ENCODE measurements at places on chromosomes 7 and 10.
A peak's percentile ranks its signal among the peaks of the same experiment; 100 is the strongest.

GRCh38 chr7:49797987-49798660 lies 24.7 kb downstream of the VWC2 start:
- DNase-seq = no peak

- no peak for DNase-seq
Measured at GRCh38 chr7:40638545-40639320, 503.9 kb downstream of the SUGCT start.

- no peak for DNase-seq
Measured at GRCh38 chr7:123792547-123792946, 43.7 kb upstream of the WASL start.

- no peak for DNase-seq
Measured at GRCh38 chr7:44084701-44085100, 2.4 kb upstream of the POLM start.

GRCh38 chr7:28767356-28767755 lies 190.8 kb downstream of the TRIL start:
- no peak for DNase-seq

GRCh38 chr10:54372179-54372578 lies 428.9 kb downstream of the PCDH15 start:
- no peak for DNase-seq

DNA sequence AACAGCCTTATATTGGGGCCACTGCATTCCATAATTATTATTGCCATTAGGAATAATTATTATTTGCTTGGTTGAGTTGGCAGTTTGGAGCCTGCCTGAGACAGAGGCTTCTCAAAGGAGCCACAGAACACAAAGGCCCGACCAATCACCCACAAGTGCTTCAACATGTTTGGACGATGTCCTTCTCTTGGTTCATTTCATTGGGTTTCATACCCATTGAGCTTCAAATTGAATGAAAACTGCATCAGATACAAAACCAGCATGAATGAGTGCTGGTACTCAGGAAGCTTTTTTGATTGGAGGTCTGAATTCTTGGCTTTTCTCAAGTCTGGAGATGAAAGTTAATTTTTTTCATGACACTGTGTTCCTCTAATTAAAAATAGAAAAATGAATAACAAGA lies 168.3 kb downstream of the CREB5 start:
- DNase-seq = no peak

DNA sequence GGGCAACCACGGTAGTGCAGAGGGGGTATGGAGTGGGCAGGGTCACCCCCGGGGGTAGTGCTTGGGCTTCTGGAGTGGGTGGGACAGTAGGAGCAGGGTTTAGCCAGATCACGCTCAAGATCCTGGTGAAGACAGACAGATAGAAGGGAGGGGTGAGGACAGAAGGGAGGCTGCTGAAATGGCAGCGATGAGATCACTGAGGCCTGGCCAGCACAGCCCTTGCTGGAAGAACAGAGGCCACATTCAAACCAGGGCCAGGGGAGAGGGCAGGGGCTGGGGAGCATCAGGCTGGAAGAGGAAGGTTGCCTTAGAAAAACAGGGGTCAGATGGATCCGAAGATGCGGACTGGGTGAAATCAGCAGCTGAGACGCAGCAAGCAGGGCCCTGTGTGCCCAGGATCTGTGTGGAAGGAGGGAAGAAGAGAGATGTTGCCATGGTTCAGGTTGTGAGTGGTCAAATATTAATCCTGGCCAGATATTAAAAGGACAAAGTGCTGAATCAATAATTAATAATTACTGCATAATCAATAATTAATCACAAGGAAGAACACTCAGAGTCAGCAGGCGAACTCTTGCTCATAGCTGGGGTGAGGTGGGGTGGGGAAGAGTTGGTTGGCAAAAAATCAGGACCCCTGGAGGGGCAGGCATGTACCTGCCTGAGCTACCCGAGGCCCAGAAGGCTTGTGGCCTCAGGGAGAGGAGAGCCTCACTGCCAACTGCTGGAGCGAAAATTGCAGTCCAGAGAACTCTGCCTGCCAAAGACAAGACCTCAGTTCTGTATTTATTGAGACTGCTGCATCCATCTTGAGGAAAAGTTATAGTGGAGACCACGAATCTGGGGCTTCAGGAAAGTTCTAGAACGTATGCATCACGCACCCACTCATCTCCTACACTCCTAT lies 105.7 kb downstream of the GRB10 start:
- DNase-seq = no peak

DNA sequence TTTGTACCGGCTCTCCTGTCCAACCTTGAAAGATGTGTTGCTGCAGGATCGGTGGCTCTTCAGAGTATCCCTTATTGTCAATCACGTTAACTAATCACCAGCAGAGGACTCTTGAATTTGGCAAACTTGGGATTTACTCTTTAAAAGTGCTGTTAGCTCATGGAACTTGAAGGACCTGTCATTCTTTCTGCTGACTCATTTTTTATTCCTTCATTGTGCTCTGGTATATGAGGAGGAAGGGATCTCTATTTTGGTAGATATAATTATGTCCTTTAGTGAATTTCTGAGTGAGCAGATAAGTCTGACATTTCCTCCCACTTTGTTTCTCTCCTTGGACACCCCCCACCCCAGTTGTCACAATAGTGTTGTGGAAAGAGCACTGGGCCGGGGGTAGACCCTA lies 175.1 kb upstream of the HDAC9 start:
- DNase-seq = no peak

DNA sequence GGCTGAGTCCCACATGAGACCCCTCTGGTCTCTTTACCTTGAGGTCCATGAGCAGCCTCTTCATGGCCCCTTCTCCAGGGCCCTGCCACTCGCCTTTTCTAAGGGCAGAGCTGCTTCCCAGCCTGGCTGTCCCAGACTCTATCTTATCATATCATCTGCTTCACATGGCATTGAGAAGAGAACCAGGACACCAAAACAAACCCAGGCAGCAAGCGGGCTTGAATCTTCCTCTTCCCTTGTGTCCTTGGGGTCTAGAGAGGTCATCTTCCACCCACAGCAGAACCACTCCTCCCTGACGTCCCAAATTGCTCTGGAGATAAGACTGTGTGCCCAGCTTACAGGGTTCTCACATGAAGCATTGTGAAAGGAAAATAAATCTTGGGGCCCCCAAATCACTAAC lies 261.3 kb upstream of the AUTS2 start:
- DNase-seq = no peak

DNA sequence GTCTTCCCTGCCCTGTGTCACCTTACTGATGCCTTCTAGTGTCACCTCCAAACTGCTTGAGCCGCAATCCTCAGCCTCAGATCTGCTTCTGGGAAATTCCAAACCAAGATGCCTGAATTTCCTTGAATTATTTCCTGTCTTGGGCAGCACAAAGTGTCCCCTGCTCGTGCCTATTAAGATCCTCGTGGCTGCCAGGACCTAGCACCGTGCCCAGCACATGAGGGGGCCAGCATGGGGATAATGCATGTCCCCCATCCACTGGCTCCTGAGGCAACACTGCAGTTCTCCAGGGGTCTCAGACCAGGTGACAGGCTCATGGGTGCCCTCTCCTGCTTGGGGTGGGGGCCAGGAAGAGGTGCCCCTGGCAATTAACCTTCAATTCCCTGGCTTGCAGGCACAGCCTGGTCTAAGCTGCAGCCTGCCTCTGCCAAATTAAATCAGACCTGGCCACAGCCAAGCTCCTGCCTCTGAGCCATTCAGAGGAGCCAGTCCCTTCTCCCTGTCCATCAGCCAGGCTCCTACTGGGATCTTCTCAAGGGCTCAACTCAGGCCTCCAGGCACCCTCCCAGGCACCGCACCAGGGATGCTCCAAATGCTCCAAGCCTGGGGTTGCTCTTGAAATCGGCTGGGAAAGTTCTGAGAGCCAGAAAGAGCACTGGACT lies 146.6 kb downstream of the SH3PXD2A start:
- no peak for DNase-seq

GRCh38 chr7:22700559-22701002 lies 26.4 kb upstream of the IL6 start:
- DNase-seq = no peak

DNA sequence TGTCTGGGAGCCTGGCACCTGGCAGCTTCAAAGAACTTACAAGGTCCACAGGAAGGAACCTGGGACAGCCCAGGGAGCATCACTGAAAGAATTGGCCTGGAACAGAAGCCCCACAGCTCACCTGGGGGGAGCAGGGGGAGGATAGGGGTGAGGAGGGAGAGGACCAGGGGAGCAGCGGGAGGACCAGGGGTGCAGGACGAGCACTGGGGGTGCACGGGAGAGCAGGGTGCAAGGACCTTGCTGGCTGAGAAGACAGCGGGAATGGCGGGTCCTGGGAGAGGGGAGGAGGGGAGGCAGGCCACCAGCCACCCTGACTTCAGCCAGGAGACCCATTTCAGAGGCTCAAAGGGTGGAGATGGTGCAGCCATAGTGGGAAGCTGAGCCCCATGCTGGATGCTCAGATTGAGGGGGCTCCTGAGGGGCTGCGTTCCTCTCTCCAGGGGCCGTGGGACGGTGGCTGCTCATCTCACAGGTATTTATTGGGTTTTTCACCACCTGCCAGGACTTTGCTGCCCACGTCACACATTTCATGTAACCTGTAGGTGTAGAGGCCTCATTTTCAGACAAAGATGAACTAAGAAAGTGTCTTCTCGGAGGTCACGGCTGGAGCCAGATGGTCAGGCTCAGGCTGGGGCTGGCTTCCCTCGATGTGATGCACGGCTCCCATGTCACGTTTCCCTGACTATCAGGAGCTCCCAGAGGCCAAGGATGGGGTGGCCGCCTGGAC lies 110.1 kb downstream of the WDR37 start:
- no peak for DNase-seq

DNA sequence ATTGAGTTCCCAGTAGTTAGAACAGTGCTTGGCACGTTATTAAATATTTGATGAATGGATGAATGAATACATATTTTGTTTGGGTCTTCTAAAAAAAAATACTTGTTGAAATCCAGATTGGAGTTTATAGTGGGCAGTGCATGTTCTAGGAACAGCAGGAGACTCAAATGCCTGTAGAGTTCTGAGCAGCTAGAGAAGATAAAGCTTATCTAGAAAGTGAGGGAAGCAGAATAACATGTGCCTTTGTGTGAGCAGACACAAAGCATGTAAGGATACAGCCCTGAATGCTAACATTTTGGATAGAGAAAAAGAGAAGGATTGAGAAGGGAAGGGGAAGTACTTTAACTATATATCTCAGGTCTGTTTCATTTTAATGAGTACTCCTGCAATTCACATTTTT lies 71.9 kb downstream of the SRI start:
- no peak for DNase-seq

- no peak for DNase-seq
Measured at GRCh38 chr10:20811131-20811530, 86.0 kb downstream of the NEBL start.

DNA sequence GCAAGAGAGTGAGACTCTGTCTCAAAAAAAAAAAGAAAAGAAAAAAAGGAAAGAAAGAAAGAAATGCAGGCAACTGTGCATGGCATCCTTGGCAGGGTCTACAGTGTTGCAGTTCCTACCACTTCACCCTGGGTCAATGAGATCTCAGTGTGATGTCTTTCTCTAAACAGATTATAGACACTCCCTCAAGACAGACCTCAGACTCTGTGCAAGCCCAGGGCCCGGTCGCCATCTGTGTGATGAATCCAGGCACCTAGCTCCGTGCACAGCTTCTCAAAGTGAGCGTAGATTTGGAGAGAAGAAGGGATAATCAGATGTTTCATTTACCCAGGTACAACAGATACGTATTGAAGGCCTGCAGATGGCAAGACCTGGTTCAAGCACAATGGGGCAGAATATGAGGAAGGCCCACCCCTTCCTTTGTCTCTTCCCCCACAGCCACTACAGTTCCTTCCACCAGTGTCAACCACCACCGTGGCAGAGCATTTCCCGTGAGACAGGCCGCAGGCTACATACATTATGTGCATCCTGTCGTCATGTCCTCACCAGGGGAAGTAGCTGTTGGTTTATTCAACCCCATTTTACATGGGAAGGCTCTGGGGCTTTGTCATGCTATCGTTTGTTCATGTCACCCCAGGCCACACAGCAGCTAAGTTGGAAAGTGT lies 471.7 kb upstream of the GALNT17 start:
- DNase-seq = peak; percentile 41

GRCh38 chr10:1664333-1664964 lies 72.9 kb downstream of the ADARB2 start:
- no peak for DNase-seq

DNA sequence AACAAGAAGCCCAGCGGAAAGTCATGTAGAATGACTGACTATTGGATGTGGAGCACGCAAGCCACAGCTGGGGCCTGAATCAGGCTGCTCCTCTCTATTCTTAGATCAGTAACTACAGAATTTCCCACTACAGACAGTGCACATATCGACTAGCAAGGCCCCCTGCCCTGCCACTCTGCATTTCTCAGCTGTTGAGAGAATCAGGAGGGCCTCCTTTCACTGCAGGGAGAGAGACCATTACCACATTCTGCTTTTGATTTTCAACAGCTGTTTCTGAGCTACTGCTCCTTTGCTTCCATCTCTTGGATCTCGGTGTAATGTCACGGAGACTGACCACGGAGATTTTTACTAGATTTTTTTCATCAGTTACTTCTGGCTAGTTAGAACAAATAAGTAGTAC lies 73.8 kb downstream of the PON1 start:
- no peak for DNase-seq

GRCh38 chr10:122553341-122553740 lies 7.2 kb upstream of the DMBT1 start:
- no peak for DNase-seq

DNA sequence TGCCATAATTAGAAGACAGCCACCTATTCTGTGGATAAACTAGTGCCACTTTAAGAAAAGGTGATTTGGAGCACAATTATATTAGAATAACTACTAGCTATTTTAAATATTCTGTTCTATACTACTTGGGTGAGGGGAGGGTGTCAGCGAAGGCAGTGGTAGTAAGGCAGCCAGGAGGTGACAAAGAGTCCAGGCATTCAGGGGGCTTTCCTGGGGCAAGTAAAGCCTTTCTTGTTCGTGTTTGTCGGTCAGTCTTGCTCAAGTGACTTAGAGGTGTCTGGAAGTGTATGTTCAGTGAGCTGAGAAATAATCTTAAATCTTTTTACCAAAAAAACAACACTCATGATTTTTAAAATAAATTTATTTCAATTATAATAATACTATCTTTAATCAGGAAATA lies 34.4 kb downstream of the ADD3 start:
- DNase-seq = no peak

DNA sequence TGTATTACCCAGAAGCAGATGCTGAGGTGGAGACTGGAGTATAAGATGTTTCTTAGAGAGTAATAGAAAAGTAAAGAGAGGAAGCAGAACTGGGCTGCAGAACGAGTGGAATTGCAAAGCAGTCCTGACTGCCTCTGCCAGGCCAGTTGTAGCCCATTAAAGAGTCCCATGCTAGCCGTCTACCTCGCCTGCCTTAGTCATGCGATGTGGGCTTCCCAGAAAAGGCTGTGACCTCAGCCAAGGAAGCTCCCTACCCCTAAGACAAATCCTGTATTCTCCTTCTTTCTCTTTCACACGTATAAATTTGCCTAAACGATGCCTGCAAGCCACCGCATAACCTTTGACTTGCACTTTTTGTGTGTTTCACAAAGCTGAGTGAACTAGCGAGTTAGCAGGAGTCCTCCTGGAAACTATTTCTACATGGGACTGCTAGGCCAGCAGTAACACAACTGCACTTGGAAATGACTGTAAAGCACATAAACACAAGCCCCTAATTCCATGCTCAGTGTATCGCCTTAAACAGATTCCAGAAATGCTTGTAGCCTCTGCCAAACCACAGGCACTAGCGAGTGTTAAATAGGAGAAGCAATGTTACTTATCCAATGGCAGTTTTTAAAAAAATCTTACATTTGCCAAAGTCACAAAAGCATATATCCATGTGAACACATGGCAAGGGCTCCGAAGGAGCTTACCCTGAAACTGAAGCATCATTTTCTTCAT lies 47.4 kb upstream of the GNAI1 start:
- no peak for DNase-seq

- no peak for DNase-seq
Measured at GRCh38 chr10:12880423-12880822, 121.1 kb downstream of the CCDC3 start.

GRCh38 chr10:102457591-102458150 lies 6.3 kb upstream of the C10orf95 start:
- DNase-seq = no peak

All from central memory CD8-positive, alpha-beta T cell (primary cell).